Ovary (tissue), 10 donors: ENCODE measurements at places on chromosomes 1 and 21. TPM values are rescaled to one million over a fixed set of nuclear protein-coding genes. Genes with fewer than 3 reads are reported as not detected.

GRCh38 chr1:3928586-3928985 is 28.5 kb upstream of the C1orf174 start:
- H3K36me3 ChIP-seq = no peaks in the 10 kb centered on the region
- no peak overlapping the region for H3K4me3 ChIP-seq
- H3K27ac ChIP-seq = no peak overlapping the region
- no peaks in the 10 kb centered on the region for H3K4me1 ChIP-seq
- DNase-seq = no peak

DNA sequence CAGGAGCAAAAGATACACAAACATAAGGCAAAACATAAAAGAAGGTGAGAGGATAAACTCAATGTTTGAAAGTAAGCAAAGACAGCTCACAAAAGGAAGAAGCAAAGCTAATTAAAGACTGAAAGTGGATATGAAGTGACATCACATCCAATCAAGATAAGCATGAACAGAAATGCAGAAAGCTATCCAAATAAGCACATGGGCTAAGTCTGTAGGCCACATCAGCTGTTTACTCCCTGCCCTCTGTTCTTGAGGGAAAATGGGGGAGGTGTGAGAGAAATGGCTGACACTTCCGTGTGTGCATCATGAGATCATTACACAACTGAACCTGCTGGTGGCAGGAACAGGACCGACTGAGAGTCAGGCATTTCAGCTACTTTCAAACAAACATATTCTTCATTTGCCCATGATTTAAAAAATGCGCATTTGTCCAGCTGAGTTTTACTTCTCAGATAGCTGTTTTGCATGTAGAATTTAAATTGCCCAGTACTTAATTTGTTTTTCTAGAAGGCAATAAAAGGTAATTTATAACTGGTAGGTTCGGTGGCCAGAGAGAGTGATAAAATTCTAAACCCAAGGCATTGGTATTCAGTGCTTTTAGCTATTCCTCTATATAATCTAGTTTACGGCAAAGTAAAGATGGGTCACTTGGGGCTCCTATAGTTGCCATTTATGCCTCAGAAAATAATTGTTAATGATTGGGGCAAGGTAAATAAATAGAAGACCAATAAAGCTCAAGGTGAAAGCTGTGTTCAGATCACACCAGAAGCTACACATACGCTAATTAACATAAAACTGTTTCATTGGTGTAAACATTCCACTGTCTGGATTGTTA is 27.2 kb upstream of the MAN1A2 start:
- no peak for DNase-seq
- no peak overlapping the region for H3K27ac ChIP-seq

DNA sequence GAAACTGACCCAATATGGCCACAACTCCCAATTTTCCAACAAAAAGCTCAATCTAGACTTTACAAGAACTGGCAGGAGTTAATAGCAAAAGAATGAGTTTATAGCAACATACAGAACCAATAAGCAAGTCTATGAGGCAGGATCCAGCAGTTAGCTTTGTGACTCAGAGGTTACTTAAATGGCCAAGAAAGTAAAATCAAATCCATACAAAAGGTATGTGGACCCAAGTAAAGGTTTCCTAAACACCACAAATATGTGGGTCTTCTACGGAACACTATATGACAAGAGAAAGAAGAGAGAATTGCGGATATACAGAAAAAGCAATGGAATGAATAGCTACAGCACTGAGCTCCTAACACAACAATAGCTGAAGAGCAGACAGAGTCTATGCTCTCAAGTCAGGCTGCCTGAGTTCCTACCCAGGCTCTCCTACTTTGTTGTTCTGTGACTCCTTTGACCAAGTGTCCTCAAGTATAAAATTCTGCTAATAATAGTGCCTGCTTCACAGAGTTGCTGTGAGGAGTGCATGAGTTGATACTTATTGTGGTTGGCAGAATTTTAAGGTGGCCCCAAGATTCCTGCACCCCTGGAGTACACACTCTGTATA is 204.3 kb downstream of the SMYD3 start:
- no peaks in the 10 kb centered on the region for H3K27me3 ChIP-seq
- no peak for DNase-seq
- no peak overlapping the region for H3K27ac ChIP-seq
- no peak overlapping the region for H3K4me3 ChIP-seq
- no peaks in the 10 kb centered on the region for H3K4me1 ChIP-seq

The GNL2 gene
- 31.7 TPM for total RNA-seq

DNA sequence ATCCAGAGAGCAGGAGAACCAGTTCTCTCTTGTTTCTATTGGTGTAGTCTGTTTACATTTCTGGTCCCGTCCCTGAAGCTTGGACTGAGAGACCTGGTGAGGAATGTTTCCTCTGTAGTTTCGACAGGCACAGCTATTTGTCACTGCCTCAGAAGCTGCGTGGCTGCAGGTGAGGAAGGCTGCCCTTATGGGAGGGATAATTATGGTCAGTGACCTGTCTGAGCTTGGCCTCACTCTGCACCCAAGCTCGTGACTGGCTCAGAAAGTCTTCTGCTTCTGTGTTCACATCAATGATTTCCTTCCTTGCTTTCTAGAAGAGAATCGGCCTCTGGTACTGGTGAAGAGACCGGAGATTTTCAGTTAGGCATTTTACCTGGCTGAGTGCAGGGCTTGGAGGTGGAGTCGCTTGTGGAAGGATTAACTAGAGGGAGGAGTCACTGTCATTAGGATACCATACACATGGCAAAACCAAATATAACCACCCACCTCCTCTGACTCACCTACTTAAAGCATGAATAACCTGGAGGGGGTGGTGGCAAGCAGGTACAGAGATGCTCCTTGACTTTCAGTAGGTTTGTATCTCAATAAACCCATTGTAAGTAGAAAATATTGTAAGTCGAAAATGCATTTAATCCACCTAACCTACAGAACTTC is 19.9 kb upstream of the WDR26 start:
- H3K27ac ChIP-seq = no peak overlapping the region

The NVL gene
- total RNA-seq = 23.4 TPM

DNA sequence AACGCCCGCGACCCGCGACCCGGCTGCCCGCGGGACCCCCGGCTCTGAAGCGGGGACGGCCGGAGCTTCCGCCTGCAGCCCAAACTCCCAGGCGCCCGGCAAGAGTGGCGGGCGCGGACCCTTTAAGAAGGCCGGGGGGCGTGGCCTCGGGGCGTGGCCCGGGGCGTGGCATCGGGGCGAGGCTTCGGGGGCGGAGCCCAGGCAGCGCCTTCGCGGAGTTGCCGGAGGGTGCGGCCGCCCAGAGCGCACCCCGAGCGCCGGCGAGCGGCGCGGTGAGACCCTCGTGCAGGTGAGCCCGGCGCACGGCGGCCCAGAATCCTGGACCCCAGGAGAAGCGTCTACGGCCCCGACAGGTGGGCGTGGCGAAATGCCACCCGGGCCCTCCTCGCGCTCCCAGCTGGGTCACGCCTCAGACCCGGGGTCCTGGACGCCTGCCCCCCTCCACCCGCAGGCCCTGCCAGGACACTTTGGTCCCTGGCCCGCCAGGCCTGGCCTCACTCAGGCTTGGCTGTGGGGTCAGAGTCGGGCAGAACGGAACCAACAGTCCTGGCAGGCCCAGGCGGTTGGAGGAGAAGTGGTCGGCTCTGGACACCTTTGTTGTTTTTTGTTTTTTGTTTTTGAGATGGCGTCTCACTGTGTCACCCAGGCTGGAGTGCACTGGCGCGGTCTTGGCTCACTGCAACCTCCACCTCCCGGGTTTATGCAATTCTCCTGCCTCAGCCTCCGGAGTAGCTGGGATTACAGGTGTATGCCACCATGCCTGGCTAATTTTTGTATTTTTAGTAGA is 14.4 kb downstream of the RNF223 start:
- H3K27ac ChIP-seq = no peak overlapping the region
- peak overlapping the region; percentile 42 for H3K4me3 ChIP-seq
- H3K4me1 ChIP-seq = peaks cover 3% of the 10 kb centered on the region
- peaks cover 9% of the 10 kb centered on the region for H3K27me3 ChIP-seq

DNA sequence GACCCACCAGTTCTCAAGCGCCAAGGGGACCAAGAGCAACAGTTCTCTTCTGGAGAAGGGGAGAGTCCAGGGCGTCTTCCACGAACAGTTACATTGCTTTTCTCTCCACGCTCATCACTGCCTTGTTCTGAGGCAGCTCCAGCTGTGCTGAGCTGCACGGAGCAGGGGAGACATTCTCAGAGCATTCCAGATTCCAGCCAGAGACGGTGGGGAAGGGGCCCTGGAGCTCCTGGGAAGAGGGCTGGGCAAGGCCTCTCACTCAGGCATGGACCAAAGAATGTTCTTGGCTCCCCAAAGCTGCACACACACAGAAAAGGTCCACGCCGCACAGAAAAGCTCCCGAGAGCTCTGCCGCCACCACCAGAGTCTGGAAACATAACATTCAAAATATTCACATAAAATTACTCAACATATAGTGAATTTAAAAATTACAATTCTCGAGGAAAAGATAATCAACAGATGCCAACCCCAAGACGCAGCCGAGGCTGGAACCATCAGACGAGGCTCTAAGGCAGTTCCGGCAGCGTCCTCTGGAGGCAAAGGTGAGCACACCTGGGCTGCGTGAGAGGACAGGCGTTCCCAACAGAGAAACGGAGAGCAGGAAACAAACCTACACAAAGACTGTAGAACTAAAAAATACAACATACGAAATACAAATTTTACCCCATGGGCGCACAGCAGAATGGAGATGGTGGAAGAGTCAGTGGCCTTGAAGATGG is 40.5 kb downstream of the UBE2G2 start:
- H3K4me3 ChIP-seq = no peak overlapping the region
- H3K4me1 ChIP-seq = no peaks in the 10 kb centered on the region
- DNase-seq = no peak
- H3K27me3 ChIP-seq = no peaks in the 10 kb centered on the region
